ENCODE measurements at places on chromosomes 12 and 14.

DNA sequence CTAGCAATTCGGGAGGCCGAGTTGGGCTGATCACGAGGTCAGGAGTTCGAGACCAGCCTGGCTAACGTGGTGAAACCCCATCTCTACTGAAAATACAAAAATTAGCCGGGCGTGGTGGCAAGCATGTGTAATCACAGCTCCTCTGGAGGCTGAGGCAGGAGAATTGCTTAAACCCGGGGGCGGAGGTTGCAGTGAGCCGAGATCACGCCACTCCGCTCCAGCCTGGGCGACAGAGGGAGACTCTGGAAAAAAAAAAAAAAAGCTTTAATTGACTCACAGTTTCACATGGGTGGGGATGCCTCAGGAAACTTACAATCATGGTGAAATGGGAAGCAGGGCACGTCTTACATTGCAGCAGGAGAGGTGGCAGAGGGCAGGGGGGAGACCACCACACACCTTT is 30.6 kb upstream of the SLC2A3 start:
- no peak for DNase-seq

DNA sequence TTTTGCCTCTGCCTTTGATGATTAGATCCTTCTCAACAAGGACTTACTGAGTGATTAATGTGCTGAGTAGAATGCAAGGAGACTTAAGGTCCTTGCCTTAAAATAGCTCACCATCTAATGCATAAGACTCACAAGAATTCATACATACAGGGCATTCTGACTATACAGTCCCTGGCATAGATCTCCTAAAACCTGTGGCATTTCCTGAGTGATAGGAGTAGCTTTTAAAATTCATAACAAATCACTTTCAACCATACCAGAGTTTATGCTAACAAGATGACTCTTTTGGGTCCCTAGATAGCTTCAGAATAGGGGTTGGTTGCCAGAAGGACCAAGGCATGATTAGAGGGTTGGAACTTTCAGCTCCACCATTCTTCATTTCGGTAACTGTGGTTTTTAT is 48.8 kb downstream of the STXBP6 start:
- DNase-seq, result no peak

GRCh38 chr12:40733871-40734270 is 41.6 kb downstream of the CNTN1 start:
- DNase-seq, result no peak

GRCh38 chr12:93381161-93381975 is 3.6 kb downstream of the NUDT4 start:
- no peak for DNase-seq

- no peak for DNase-seq
Measured at GRCh38 chr12:128606051-128606450, 217.7 kb downstream of the SLC15A4 start.

DNA sequence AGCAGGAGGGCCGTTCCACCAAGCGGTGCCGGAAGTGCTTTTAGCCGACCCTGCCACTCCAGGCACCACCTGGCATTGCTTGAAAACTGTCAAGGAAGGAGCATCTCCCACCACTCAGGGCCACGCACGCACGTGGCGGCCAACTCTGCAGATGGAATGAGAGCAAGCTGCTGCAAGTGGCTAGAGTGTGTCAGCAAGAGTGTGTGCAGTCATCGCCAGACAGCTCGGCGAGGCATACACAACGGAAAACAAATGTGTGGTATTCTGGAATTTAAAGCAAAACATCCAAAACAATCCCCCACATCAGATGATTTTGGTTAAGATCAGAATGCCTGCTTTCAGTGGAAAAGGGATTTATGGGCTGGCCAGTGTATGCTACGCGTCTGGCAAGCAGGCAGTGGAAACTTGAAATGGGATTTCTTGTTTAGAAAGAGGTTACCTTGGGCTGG is 11.2 kb downstream of the CD9 start:
- peak; percentile 48 for DNase-seq

Measured in A172 (cell line).